Stimulated activated naive CD8-positive, alpha-beta T cell treated with anti-CD3 and anti-CD28 coated beads, Interleukin-15, Interleukin-2, amounts not matched to agents 100 U/mL and 50 U/mL, for 24 hours (primary cell): ENCODE measurements at places on chromosomes 7 and 10.

DNA sequence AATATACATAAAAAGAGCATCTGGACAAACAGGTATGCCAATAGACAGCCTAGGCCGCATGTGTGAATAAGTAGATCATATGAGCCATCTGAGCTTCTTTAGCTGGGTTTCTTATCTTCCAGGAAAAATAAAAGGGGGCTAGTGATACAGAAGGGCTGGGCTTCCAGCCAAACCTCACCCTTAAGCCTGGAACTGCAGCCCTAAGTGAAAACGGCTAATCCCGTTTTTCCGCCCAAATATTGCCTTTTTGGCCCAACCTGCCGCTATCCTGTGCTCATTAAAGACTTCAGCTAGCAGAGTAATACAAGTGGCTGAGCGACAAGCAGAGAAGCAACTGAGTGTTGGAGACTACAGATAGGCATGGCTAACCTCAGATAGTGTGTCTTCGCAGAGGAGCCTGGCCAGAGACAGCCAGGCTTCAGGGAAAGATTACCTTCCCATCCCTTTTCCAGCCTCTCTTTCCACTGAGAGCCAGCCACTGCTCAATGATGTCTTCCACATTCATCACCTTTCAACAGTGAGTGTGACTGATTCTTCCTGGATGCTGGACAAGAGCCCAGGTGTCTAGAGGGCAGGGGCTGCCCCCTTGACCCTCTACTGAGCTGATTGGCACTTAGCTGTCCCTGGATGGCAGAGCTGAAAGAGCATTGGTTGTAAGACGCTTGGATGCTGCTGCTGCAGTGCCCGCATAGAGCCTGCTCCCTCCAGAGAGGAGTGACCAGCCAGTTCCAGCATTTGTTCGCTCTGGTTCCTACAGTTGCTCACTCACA, 108.9 kb downstream of the ITGB8 start:
- DNase-seq, result no peak

GRCh38 chr10:128304271-128304670, 178.0 kb upstream of the MKI67 start:
- no peak for DNase-seq

DNA sequence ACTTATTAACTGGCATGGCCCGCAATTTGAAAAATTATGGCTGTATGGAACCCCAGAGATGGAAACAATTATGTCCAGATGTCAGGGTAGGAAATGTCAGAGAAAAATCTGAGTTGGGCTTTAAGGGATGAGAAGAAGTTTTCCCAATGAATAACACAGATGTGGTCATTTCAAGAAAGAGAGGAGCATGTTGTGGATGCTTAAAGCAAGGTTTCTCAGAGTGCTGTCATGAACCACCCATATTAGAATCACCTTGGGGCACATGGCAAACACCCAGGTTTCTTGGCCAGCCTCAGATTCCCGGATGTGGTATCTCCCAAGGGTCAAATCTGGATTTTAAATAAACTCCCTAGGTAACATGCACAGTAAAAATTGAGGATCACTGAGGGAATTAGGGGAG, 43.6 kb downstream of the LAMB4 start:
- DNase-seq, result no peak

- DNase-seq, result no peak
Observed at GRCh38 chr7:40676221-40676620, 541.4 kb downstream of the SUGCT start.

GRCh38 chr10:86348321-86349210, 18.0 kb downstream of the GRID1 start:
- no peak for DNase-seq
